ENCODE measurements at places on chromosomes 6 and 20.

- no peak for DNase-seq
These were observed 15.1 kb upstream of the ISM1 start for GRCh38 chr20:13205848-13206434.

DNA sequence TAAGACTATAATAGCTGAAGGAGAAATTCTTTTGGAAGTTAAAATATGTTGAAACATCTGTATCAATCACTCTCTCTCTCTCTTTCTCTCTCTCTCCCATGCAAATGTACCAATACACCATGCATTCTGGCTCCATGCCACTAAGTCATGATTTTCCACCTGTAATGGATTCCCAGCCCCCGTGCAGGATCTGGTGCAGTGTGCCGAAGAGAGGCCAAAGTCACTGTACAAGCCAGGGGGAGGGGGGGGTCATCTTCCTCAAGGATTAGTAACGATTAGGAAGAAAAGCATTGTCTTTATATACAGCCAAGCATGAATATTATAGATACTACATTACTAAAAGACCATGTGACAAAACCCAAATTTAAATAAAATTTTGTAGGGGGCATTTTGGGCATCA, 725.1 kb downstream of the KIF16B start:
- no peak for DNase-seq

DNA sequence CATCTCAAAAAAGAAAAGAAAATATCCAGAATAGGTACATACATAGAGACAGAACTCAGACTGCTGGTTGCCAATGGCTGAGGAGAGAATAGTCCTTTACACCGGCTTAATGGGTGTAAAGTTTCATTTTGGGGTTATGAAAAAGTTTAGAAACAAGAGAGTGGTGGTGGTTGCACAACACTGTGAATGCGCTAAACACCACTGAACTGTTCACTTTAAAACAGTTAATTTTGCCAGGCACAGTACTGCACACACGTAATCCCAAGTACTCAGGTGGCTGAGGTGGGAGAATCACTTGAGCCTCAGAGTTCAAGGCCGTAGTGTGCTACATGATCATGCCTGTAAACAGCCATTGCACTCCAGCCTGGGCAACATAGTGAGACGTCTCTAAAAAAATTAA, 7.6 kb downstream of the ILRUN start:
- no peak for DNase-seq

DNA sequence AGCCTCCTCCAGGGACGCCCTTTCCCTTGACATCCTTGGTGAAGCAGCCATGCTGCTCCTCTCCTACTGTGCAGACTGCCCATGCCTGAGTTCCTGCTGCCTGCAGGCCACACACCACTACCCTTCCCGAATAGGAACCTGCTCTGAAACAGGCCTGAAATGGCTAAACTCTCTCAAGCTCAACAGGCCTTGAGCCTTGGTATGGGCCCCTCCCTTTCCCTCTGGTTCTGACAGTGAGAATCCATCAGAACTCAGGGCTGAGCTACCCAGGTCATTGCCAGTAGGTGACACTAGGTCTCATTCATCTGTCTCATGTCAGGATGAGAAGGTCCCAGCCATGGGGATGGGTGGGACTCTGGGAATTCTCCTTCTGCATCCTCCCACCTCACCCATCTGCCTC, 25.7 kb downstream of the RAET1L start:
- DNase-seq, result no peak

DNA sequence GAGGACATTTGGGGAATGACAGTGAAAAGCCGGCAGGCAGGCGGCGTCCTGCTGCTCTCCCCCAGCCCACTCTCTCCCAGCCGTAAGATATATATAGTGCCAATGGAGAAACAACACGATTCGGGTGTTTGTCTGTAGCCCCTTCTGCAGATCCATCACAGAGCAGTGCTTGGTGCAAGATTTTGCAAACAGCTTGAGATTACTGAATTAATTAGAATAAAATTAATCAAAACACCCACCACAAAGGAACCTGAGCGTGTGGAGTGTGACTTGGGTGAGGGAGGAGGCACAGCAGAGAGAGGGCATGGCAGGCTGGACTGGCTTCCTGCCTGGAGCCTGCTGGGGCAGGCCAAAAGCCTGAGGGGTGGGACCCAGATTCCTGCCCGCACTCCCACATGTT, 28.8 kb upstream of the CCDC167 start:
- no peak for DNase-seq

DNA sequence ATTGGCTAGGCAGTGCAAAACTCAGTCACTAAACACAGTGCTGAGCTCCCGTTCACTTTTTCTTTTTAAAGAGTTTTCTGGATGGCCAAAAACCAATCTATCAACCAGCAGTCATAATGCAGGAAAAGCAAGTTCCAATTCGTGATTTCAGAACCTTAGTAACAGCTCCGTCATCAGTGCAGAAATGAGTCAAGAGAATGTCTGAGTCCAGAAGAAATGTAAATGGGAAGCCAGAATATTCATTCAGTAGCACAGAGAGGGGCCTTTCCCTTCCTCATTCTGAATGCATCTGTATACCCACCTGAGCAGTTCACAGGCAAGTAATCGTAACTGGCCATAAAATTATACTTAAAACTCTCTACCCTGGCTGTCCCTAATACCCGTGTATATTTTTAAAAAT, 20.4 kb downstream of the HUS1B start:
- peak; percentile 22 for DNase-seq

DNA sequence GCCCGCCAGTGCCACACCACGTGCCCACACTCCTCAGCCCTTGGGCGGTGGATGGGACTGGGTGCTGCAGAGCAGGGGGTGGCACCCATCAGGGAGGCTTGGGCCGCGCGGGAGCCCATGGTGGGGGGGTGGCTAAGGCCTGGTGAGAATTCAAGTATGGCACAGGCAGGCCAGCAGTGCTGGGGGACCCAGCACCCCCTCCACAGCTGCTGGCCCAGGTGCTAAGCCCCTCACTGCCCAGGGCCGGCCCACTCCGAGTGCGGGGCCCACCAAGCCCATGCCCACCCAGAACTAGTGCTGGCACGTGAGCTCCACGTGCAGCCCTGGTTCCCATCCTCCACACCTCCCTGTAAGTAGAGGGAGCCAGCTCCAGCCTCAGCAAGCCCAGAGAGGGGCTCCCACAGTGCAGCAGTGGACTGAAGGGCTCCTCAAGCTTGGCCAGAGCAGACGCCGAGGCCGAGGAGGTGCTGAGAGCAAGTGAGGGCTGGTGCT, 1091.1 kb upstream of the GJE1 start:
- DNase-seq, result no peak

- DNase-seq, result no peak
These were observed 47.4 kb downstream of the TCP11 start for GRCh38 chr6:35093783-35094182.

- DNase-seq, result no peak
These were observed 32.5 kb upstream of the SYNCRIP start for GRCh38 chr6:85675030-85675819.

GRCh38 chr6:44775121-44775520, 387.6 kb downstream of the CDC5L start:
- no peak for DNase-seq

GRCh38 chr6:38283734-38284362, 355.9 kb downstream of the BTBD9 start:
- DNase-seq, result no peak

DNA sequence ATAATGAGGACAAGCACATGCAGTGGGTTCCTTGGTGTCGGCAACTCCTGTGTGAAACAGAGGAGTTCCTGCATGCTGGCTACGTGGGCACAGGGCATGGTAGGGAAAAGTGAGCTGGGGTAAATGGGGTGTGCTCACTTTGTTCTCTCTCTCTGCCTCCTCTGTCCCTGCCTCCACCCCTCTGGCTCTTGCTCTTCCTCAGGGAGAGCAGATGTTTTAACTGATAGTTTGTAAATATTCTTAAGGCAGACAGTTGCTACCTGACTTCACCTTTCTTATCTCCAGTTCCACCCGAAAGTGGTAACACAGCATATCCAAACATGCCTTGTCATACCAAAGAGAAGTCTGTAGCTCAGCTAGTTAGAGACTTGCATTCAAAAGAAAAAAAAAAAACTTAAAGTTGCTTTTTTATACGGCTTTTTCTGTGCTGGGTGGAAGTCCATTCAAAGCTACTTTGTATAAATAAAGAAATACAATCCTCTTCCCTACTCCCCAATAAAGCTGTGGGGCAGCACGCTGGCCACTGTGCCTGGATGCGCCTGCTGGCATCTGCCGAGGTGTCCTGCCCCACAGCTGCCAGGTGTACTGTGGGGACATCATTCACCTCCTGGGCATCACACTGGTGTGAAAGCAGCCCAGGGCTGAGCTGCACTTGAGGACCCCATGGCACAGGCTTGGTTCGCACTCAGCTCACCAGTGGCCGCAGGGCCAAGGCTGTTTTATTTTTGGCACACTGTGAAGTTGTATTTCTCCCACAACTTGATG, 93.6 kb downstream of the FOXC1 start:
- DNase-seq, result no peak

DNA sequence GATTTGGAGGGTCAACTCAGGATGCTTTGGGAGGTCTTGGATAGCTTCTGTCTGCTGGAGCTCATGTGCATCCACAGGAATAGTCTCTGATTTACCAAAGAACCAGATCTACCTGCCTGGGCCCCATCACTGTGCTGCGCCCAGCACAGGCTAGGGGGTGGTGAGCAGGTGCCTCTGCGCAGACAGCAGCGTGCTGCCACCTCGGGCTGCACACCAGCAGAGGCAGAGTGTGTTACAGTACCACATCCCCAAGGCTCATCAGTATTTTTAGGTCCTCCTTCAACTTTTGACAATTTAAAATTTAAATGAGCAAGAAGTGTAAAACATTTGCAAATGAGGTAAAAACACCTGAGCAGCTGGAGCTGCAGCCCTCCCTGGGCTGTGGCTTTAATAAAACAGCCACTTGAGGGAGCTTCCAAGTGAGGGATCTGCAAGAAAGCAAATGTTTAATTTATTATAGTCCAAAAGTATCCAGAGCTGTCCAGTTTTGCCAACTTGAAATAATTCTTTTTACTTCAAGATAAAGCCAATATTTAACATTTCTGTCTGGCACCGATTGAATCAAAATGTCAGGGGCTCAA, 324.9 kb downstream of the ZFAND3 start:
- no peak for DNase-seq

GRCh38 chr20:32880635-32881034, 21.9 kb downstream of the EFCAB8 start:
- no peak for DNase-seq

- no peak for DNase-seq
These were observed 903.1 kb downstream of the PHF3 start for GRCh38 chr6:64538722-64539121.

GRCh38 chr20:52476074-52476750, 284.6 kb upstream of the ZFP64 start:
- no peak for DNase-seq

DNA sequence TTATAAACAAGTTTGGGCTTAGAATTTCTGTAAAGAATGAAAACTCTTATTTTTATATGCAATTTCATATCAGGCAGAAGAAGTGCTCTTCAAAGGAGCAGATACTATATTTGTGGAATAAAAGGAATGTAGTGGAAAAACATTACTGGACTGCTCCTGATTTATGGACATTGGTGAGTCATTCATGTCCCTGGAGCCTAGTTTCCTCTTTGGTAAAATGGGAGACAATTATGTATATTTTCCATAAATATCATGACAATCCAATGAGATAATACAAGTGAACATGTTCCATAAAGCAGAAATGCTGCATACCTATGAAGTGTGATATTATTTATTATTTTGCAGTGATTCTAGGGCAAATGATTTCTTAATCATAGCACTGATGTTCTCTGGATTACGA, 445.8 kb upstream of the CITED2 start:
- no peak for DNase-seq

DNA sequence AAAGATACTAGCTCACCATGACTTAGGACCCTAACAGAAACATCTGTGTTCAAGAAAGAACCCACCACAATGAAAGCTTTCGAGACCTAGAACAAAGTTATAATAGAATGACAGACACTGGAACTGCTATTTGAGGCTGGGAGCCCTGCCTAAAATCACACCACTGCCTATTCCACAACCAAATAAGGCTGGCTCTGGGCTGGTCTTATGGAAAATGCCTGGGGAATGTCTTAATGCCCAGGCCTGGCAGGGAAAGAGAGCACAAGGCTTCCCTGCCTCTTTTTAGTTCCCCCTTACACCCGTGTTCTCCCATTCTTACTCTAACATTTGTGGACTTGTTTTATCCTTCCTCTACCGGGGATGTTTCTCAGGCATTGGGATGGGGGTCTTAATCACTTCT, 5.6 kb upstream of the METTL24 start:
- no peak for DNase-seq

DNA sequence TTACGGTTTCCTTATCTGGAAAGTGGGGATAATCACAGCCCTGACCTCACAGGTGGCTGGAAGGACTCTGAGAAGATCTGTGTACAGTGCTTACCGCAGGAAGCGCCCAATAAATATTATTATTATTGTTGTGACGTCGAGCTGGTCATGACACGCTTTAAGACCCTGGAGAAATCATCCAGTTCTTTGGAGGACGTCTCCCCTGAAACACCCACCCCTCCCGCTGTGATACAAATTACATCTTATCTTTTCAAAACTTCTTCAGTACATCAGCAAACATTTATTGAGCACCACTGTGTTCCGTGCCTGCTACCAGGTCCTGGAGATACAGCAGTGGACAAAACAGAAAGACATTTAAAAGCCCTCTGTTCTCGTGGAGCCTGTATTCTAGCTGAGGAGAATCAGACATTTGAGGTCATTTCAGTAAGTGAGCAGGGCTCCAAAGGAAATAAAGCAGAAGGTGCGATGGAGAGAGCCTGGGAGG, 118.7 kb downstream of the CEBPB start:
- DNase-seq, result no peak

GRCh38 chr6:150681578-150682395, 82.1 kb downstream of the PLEKHG1 start:
- DNase-seq, result no peak

DNA sequence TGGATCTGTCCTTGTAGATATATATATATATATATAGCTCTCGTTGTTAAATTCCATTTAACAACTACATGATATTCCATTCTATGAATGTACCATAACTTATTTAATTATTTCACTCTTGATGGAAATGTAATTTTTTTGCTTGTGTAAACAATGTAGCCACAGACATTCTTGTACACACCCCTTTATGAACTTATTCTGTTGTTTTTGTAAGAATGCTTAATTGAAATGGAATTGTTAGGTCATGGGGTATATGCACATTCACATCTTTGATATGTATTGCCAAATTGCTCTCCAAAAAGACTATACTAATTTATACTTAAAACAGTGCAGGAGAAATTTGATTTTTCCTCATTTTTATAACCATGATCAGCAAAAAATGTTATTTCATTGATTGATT, 67.2 kb downstream of the MAP3K4 start:
- DNase-seq, result no peak

DNA sequence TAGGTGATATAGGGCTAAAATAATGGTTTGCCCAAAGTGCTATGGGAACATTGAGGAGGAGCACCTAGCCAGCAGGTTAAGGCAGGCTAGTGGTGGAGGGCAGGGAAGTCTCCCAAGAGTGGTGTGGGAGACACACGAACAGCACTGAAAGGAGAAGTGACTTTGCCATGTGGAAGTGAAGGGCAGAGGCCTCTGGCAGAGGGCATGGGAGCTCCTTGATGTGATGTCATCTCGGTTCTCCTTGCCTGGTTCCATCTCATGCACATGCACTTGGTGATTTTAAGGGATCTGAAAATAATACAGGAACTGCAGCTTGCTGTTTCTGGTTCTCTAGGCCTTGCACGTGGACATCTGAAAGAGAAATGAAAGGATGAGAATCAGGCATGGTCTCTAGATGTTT, 4.7 kb upstream of the MAP3K4 start:
- DNase-seq, result no peak

GRCh38 chr6:125574604-125575003, 174.8 kb upstream of the HEY2 start:
- DNase-seq, result no peak

GRCh38 chr20:14959506-14960475, 622.4 kb upstream of the FLRT3 start:
- DNase-seq, result no peak
